ENCODE measurements at places on chromosomes 3 and 15.

- H3K27me3 ChIP-seq: no peaks in the 10 kb centered on the region
- no peak overlapping the region for H3K27ac ChIP-seq
- H3K4me3 ChIP-seq: peak overlapping the region; percentile 78
- no peaks in the 10 kb centered on the region for H3K4me1 ChIP-seq
Observed at GRCh38 chr3:120092474-120092873, 1.8 kb downstream of the GSK3B start.

DNA sequence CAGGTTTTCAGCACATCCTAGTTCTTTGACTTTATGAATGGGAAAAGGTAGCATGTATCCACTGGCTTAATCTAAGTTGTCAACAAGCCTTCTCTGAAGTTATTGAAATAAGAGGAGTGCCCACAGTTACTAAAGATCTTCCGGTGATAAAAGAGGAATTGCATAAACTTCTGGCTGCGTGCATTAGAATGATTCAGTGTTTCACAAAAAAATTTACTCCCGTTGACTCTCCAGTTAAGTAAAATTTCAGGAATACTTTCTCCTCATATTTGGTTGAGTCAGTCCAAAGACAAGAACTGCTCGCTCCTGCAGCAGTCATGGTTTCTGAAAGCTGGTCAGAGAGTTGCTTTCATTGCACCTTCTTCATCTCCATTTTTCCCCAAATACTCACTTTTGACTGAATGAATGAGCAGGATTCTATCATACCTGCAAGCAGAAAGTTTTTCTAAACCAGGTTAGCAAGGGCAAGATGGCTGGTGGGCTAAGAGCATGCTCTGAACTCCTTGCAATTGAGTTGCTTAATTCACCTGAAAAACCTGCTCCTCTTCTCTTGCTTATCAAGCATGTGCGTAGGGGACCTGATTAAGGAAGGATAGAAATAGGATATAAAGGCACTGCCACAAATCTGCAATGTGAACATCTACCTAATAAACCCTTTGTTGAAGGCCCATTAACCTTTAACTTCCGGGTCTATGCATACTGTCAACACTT is 64.2 kb upstream of the TIMP4 start:
- no peak overlapping the region for H3K27ac ChIP-seq
- DNase-seq: peak; percentile 72
- no peaks in the 10 kb centered on the region for H3K27me3 ChIP-seq

DNA sequence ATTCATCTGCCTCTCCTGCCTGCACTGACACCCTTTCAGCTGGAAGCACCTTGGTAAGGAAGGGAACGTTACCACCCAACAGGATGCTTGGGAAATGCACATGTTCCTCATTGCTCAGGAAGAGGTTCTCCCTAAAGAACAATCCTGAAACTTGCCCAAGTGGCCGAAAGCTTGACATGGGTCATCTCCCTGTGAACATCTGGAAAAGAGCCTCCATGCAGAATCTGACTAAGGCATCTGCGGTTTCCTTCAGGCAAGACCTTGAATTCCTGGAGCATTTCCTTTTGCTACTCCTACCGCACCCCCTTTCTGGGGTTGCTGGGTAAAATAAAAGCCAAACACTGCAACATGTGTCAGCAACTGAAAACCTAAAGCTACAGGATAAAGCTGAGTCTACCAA is 68.7 kb upstream of the SNRK start:
- H3K4me1 ChIP-seq: no peaks in the 10 kb centered on the region
- no peak overlapping the region for H3K27ac ChIP-seq
- DNase-seq: peak; percentile 6

DNA sequence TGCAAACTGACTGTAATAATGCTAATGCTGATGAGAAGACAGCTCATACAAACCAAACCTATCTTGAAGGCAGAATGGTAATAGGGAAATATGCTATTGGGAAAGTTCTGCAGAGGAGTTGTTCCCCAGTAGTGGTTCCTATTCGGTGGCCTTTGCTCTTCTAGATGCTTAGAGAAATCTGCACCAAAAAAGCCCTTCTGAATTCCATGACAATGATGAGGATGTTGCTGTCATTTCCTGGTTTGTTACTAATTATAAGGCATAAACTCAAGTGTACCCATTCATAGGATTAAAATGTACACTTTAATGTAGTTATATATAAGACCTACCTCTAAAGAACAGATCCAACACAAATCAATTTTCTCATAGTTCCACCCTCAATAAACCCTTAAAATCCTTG is 30.1 kb downstream of the TOMM70 start:
- no peak for DNase-seq
- H3K27me3 ChIP-seq: no peaks in the 10 kb centered on the region

DNA sequence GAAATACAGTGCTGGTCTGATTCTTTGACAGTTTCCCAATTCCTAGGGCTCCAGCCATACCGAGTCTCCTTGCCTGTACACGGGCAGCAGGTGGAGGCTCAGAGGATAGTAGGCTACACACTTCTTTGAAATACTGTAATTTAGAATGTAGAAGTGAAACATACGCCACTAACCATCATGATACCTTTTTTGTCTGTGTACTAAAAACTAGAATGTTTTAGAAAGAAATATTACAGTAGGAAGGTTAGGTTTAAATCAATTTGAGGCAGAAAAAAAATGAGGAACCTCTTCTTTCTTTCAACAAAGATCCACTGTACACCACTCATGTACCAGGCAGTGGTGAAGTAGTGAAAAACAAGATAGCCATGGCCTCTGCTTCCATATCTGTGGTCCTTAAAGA is 354.7 kb downstream of the MCTP2 start:
- no peak for DNase-seq
- H3K36me3 ChIP-seq: no peaks in the 10 kb centered on the region
- no peak overlapping the region for H3K4me3 ChIP-seq
- no peaks in the 10 kb centered on the region for H3K4me1 ChIP-seq

DNA sequence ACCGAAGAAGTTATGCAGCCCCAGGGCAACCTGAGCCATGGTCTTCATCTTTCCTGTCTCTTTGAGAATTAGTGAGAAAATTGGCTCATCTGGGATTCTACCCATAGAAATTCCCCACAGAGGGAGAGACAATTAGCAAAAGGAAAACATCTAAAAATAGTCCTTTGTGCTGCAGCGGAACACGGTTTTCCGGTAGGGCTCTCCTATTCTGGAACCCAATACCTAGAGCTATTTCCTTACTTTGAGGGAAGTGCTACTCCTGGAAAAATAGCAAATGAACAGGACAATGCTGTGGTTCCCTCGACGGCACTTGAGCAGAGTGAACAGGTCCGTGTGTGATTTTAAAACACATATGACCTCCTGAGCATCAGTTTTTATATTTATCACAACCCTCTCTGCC is 210.5 kb downstream of the FGF12 start:
- DNase-seq: no peak
- H3K36me3 ChIP-seq: no peaks in the 10 kb centered on the region
- H3K4me3 ChIP-seq: no peak overlapping the region
- no peak overlapping the region for H3K27ac ChIP-seq
- H3K27me3 ChIP-seq: no peaks in the 10 kb centered on the region

GRCh38 chr3:12810013-12810780 is 13.7 kb downstream of the CAND2 start:
- peak overlapping the region; percentile 64 for H3K4me3 ChIP-seq
- no peaks in the 10 kb centered on the region for H3K4me1 ChIP-seq

- no peaks in the 10 kb centered on the region for H3K27me3 ChIP-seq
- no peak overlapping the region for H3K4me3 ChIP-seq
- no peak overlapping the region for H3K27ac ChIP-seq
- no peaks in the 10 kb centered on the region for H3K36me3 ChIP-seq
Observed at GRCh38 chr3:37826502-37826901, 35.2 kb upstream of the CTDSPL start.

- no peaks in the 10 kb centered on the region for H3K27me3 ChIP-seq
- H3K36me3 ChIP-seq: no peaks in the 10 kb centered on the region
- DNase-seq: peak; percentile 83
- peaks cover 8% of the 10 kb centered on the region for H3K4me1 ChIP-seq
- no peak overlapping the region for H3K27ac ChIP-seq
Observed at GRCh38 chr3:158790901-158791589, 10.8 kb upstream of the MFSD1 start.

- H3K36me3 ChIP-seq: no peaks in the 10 kb centered on the region
- DNase-seq: no peak
- H3K4me3 ChIP-seq: no peak overlapping the region
Observed at GRCh38 chr3:103410231-103410630, 975.4 kb downstream of the ZPLD1 start.

- no peaks in the 10 kb centered on the region for H3K4me1 ChIP-seq
- H3K4me3 ChIP-seq: no peak overlapping the region
- no peaks in the 10 kb centered on the region for H3K27me3 ChIP-seq
- no peak for DNase-seq
Observed at GRCh38 chr15:63772520-63772919, 61.2 kb downstream of the HERC1 start.

- no peak overlapping the region for H3K4me3 ChIP-seq
- H3K27me3 ChIP-seq: peaks cover 5% of the 10 kb centered on the region
- peak; percentile 66 for DNase-seq
Observed at GRCh38 chr15:77966540-77967234, 110.8 kb downstream of the TBC1D2B start.

GRCh38 chr15:34360298-34360697 is 6.7 kb downstream of the LPCAT4 start:
- no peak for DNase-seq
- no peak overlapping the region for H3K27ac ChIP-seq
- H3K4me3 ChIP-seq: no peak overlapping the region
- H3K27me3 ChIP-seq: no peaks in the 10 kb centered on the region
- no peaks in the 10 kb centered on the region for H3K4me1 ChIP-seq

DNA sequence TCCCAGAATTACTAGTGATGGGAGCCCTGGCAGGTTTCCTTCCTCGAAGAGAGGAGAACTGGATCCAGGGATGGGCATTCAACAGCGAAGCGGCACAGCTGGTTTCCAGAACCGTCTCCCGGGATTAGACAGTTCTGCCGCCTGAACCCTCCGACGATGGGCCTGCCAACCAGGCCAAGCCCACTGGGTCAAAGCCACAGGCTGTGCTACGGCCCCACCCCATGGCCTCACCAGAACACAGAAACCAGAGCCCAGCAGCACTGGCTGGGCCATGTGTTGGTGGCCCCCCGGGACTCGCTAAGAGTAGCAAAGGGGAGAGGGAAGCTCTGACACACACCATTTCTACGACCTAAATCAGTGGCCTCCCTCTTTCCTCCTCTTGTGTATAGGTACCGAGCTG is 2.2 kb downstream of the C15orf62 start:
- H3K4me1 ChIP-seq: peaks cover 5% of the 10 kb centered on the region
- H3K36me3 ChIP-seq: peaks cover 17% of the 10 kb centered on the region
- H3K4me3 ChIP-seq: no peak overlapping the region
- H3K27ac ChIP-seq: no peak overlapping the region

- no peak overlapping the region for H3K27ac ChIP-seq
- H3K27me3 ChIP-seq: no peaks in the 10 kb centered on the region
- peaks cover 13% of the 10 kb centered on the region for H3K4me1 ChIP-seq
Observed at GRCh38 chr3:99500485-99500884, 137.9 kb upstream of the COL8A1 start.

- H3K4me1 ChIP-seq: no peaks in the 10 kb centered on the region
- DNase-seq: peak; percentile 14
- H3K4me3 ChIP-seq: no peak overlapping the region
- no peak overlapping the region for H3K27ac ChIP-seq
- no peaks in the 10 kb centered on the region for H3K36me3 ChIP-seq
- no peaks in the 10 kb centered on the region for H3K27me3 ChIP-seq
Observed at GRCh38 chr3:156997351-156997750, 162.6 kb downstream of the CCNL1 start.

GRCh38 chr15:101539930-101540329 is 50.4 kb upstream of the PCSK6 start:
- no peaks in the 10 kb centered on the region for H3K36me3 ChIP-seq
- DNase-seq: no peak
- no peaks in the 10 kb centered on the region for H3K4me1 ChIP-seq
- H3K27ac ChIP-seq: no peak overlapping the region

GRCh38 chr3:165507576-165507975 is 311.4 kb upstream of the SLITRK3 start:
- H3K4me3 ChIP-seq: no peak overlapping the region
- H3K4me1 ChIP-seq: no peaks in the 10 kb centered on the region
- H3K27ac ChIP-seq: no peak overlapping the region
- H3K36me3 ChIP-seq: no peaks in the 10 kb centered on the region
- no peak for DNase-seq
- no peaks in the 10 kb centered on the region for H3K27me3 ChIP-seq

DNA sequence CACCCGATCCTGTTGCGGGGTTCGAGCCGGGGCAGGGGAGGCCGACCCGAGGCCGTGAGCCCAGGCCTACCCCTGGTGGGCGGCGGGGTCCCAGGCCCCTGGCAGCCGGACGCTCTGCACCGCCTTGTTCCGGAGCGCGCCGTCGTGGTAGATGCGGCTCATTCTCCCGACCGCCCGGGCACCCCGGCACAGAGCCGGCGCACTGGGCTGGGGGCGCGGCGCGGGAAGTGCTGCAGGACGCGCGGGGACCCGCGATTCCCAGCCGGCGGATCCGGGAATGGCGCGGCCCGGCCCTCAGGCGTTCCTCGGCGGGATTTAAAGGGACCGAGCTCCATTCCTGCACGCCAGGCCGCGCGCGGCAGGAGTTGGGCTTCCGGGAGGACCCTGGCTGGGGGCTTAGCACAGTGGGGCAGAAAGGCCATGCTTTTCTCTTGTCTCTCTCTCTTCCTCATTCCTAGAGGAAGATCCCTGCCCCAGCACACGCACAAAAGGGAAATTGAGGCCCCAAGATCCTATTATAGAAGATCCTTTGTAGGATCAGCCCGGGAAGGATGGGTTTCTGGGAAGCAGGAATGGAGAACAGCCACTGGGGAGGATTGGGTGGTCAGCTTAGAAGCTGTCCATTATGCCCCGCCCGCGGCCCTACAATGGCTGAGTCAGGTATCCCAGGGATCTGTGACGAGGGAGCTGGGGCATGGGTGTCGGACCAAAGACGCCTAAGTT is at the start of gene ARPIN:
TSS of gene ARPIN (minus strand) at position 279 of the 723 bp plus-strand sequence. CDS start at position 162, 117 bp downstream.
- no peaks in the 10 kb centered on the region for H3K4me1 ChIP-seq
- peaks cover 3% of the 10 kb centered on the region for H3K36me3 ChIP-seq
- H3K4me3 ChIP-seq: peak within 1 kb of the TSS; percentile 64
- peak within 1 kb of the TSS; percentile 34 for H3K27ac ChIP-seq
- H3K27me3 ChIP-seq: no peaks in the 10 kb centered on the region

GRCh38 chr3:59116233-59116537 is 66.4 kb upstream of the CFAP20DC start:
- H3K27ac ChIP-seq: no peak overlapping the region
- H3K4me1 ChIP-seq: no peaks in the 10 kb centered on the region
- H3K4me3 ChIP-seq: no peak overlapping the region
- no peak for DNase-seq

GRCh38 chr3:148203297-148204010 is 494.2 kb upstream of the AGTR1 start:
- DNase-seq: no peak
- H3K4me1 ChIP-seq: peaks cover 2% of the 10 kb centered on the region
- no peaks in the 10 kb centered on the region for H3K27me3 ChIP-seq

DNA sequence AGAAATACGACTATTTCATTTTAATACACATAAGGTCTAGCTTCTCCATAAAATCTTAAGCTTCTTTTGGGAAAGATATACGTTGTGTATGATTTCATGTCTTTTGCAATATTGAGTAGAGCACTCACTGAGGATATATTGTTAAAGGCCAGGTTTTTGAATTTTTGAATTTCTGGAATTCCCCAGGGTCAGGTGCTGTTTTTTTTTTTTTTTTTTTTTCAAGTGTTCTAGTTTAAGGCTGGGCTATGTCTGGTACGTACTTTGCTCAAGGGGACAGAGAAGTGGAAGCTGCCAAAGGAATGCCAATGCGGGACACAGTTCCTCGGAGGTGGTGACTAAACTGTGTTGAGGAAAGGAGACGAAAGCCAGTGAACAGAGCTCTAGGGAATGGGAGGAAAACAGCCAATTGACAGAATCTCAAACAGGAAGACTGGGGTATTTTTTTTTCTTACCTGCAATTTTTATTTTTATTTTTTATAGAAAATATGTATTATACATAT is 510.5 kb upstream of the CBLB start:
- no peak overlapping the region for H3K4me3 ChIP-seq
- H3K27ac ChIP-seq: no peak overlapping the region

Data from fibroblast of lung (primary cell).